ENCODE measurements at places on chromosomes 2 and 18. TPM values are rescaled to one million over a fixed set of nuclear protein-coding genes. Genes with fewer than 3 reads are reported as not detected.

DNA sequence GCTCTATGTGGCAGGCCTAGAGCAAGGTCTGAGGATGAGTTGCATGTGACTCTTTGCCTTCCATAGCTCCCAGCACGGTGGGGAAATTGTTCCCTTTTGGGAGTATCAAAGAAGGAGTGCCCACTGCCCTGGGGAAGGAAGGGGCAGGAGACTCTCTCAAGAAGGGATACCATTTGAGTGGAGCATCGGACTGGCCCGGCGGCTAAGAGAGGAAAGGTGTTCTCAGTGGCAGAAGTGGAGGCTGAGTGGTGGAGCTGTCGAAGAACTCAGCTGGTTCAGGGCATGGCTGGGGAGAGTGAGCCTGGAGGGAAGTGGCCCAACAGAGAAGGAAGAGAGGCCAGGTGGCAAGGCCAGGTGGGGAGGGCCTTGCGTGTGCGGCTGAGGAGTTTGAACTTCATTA is 235.2 kb downstream of the DYSF start:
- DNase-seq = no peak

GRCh38 chr2:66488946-66489345 is 54.0 kb downstream of the MEIS1 start:
- DNase-seq = no peak

DNA sequence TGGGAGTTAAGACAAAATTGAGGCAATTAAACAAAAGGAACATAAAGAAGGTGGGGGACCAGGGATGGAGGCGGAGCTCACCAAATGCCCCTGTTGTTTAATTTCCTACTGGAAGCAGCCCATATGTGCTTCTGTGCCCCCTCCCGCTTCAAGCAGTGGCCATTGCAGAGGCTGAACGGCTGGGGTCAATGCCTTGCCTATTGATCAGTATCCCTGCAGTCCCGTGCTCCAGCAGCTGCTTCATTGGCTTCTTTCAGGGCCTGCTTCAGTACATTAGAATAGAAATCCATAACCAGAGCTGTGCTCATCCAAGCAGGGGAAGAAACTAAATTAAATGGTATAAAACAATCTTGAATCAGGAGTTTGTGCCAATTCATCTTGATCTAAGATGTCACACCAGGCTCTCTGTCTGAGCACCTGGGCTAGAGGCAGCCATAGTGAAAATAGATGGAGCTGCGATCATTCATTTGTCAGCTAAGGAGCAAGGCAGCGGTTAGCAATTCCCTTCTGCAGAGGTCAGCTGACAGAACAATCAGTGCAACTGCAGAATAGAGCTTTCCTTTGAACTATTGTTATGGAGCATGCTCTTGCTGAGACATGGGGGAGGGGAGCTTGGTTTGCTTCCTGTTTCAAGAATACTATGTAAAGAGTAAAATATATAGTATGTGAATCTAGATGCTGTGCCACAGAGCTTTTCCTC is 222.4 kb downstream of the WDR7 start:
- DNase-seq = no peak

- DNase-seq = no peak
Observed at GRCh38 chr2:5387406-5387805, 304.8 kb upstream of the SOX11 start.

The NT5DC4 gene
- total RNA-seq = not detected

The ANTXR1 gene
- 23.1 TPM for total RNA-seq

All from heart right ventricle (tissue), 16 donors.